ENCODE measurements at places on chromosomes 7 and 10.

- DNase-seq: no peak
Observed at GRCh38 chr10:22551681-22552365, 162.6 kb downstream of the PIP4K2A start.

GRCh38 chr7:50220273-50220672 is 84.2 kb upstream of the IKZF1 start:
- DNase-seq: no peak

- DNase-seq: no peak
Observed at GRCh38 chr10:12717981-12718707, 283.4 kb downstream of the CCDC3 start.

DNA sequence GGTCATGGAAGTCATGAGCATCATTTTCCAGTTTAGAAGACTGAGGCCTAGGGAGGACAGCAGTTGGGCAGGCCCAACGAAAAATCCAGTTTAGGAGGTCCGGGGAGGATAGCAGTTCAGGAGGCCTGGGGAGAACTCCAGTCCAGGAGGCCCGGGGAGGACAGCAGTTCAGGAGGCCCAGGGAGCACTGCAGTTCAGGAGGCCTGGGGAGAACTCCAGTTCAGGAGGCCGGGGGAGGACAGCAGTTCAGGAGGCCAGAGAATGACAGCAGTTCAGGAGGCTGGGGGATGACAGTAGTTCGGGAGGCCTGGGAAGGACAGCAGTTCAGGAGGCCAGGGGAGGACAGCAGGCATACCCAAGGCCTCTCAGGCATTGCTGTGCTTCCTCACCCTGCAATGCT is 453.4 kb downstream of the LRMDA start:
- no peak for DNase-seq

- no peak for DNase-seq
Observed at GRCh38 chr7:149297034-149297755, 35.2 kb downstream of the ZNF783 start.

DNA sequence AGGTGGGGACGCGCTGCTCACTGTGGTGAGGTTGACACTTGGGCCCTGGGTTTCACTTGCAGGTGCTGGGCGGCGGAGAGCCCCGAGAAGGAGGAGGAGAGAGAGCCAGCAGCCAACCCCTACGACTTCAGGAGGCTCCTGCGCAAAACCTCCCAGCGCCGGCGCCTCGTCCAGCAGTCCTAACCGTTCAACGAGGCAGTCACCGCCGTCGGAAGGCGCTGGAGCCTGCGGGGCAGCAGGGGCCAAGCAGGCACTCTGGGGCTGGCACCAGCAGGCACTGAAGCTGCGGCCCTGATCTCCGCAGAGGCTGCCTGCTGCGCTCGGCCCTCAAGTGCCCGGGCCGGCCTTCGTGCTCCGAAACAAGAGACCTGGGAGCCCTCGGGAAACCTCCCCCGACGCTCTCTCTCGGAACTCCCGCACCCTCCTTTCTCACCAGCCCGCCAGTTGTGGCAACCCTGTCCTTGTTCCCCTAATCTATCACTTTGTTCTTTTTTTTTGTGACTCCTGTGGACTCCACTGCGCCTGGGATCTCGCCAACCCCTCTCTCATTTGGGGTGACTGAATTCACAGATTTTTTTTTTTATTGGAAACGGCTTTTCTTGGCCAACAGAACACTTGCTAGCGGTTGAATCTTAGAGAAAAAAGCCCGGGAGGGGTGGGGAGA is 4.7 kb upstream of the GAD2 start:
- no peak for DNase-seq

- no peak for DNase-seq
Observed at GRCh38 chr10:110764378-110764777, 107.3 kb upstream of the PDCD4 start.

- no peak for DNase-seq
Observed at GRCh38 chr7:157017149-157017548, 6.7 kb upstream of the MNX1 start.

GRCh38 chr10:108385963-108386362 is 1221.5 kb upstream of the SORCS1 start:
- DNase-seq: no peak

GRCh38 chr10:68109331-68109730 is at the start of gene MYPN:
Gene MYPN (plus strand): TSS chr10:68109488. CDS start chr10:68121439, 11,951 bp downstream.
- DNase-seq: no peak

DNA sequence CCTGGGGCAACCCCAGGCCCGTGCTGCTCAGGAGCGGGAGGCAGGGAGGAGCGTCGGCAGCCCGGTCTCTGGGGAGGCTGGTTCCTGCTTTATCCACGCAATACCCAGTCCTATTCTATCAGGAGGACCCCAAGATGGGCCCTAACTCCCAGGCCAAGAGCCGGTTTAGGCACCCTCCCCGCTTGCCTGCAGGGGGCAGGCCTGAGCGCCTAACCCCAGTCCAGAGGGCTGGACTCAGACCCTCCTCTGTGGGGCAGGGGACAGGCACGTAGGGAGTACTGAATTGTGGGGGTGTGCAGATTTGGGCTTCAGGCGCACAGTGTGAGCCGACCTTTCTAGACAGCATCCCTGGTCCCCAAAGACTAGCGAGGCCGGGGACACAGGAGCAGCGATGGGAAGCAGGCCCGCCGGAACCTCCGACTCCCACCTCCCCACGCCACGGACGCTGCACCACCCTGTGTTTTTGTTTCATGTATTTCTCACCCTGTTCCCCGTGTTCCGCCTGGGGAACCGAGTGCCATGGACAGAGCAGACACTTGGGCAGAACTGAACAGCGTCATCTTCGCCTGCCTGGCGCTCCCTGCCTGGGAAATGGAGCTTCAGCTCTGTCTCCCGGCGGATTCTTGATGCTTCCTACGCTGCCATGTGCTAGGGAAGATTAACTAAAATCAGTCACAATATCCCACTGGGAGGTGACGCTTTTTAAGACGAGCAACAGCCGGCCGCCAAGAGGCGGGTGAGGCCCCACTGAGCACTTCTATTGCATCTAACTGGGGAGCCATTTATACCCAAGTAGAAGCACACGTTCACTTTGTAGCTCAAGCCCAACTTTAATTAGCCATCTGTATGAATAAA is 5.3 kb downstream of the NUDT1 start:
- DNase-seq: no peak

DNA sequence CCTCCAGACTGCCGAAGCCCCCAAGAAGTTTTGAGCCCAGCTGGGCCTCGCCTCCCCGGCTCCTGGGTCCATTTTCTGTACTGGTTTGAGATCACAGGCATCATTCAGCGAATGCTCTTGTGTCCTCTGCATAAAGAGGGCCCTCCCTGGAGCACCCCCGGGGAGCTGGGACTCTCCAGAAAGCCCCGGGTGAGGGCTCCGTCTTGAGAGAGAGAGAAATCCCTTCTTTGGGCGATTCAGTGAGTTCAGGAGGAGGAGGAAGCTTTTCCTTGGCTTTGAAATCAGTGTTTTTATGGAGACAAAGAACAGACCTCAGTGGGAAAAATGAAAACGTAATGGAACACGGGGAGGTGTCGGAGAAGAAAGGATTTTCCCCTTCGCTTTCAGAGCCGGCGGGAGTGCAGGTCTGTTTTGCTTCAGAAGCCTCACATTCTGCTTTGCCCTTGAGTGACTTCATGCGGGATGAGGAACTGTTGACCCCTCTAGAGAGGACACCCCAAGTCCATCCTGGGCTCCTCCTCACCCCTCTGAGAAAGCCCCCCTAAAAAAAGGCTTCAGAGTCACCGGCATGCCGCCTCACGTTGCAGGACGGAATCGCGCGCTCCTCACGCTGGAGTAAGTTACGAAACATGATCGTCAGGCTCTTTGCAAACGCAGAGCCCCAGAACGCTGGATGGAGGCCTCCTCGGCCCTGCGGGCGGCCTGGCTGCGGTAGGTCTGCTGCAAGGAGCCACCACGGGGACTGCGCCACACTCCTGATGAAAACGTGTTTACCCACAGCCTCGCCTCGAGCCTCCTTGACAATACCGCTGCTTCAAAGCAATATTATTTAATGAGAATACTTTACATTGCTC is 8.5 kb upstream of the AP5Z1 start:
- no peak for DNase-seq

DNA sequence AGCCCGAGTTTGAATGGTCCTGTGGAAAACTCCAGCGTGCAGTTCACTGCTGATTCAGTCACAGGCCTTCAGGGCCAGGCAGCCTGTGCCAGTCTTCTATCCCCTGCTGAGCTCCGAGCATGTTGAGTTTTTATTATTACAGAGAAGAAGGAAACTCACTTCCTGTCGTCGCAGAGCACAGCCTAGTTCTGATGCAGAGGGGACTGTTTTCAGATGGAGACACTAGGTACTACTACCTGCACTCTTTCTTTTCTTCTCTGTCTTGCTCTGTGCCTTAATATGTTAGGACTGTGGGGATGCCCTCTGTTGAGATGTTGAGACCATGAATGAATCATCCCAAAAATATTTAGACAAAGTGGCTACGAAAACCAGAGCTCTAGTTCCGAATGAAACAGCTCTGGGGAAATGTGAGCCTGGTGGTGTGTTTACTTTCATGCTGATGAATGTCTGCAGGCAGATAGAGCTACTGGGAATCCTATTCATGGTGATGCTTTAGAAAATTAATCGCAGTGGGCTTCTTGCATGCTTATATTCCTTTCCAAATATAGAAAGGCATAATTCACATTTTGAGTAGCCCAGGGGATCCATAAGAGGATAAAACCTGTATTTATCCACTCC is 29.6 kb downstream of the CASP7 start:
- no peak for DNase-seq

DNA sequence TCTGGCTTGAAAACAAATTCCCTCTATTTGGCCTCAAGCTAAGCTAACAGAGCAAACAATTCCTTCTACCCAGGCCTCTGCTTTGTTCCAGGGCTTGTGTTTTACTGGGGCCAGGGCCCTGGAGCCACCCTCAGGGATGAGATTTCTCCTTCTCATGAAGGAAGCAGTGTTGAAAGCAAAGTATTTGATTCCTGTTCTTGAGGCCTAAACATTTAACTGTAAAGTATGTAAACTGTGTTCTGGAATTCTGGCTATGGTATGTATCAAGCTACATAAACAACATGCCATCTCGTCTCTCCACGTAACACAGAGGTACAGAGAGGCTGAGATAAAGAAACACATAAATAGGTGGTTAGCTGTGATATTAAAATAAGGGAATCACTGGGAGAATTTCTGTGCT is 81.8 kb downstream of the HERPUD2 start:
- no peak for DNase-seq

- no peak for DNase-seq
Observed at GRCh38 chr7:34952822-34953221, 84.5 kb downstream of the DPY19L1 start.

DNA sequence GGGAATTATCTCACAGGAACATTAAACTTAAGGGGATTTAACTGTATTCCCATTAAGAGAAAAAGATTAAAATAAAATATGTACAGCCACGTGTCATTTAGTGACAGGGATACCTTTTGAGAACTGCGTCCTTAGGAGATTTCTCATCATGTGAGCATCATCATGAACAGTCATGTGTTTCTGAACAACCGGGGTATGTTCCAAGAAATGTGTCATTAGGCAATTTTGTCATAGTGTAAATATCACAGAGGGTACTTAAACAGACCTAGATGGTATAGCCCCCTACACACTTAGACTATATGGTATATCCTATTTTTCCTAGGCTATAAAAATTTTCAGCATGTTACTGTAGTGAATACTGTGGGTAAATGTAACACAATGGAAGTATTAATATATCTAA is 840.3 kb downstream of the CNTNAP2 start:
- DNase-seq: no peak

DNA sequence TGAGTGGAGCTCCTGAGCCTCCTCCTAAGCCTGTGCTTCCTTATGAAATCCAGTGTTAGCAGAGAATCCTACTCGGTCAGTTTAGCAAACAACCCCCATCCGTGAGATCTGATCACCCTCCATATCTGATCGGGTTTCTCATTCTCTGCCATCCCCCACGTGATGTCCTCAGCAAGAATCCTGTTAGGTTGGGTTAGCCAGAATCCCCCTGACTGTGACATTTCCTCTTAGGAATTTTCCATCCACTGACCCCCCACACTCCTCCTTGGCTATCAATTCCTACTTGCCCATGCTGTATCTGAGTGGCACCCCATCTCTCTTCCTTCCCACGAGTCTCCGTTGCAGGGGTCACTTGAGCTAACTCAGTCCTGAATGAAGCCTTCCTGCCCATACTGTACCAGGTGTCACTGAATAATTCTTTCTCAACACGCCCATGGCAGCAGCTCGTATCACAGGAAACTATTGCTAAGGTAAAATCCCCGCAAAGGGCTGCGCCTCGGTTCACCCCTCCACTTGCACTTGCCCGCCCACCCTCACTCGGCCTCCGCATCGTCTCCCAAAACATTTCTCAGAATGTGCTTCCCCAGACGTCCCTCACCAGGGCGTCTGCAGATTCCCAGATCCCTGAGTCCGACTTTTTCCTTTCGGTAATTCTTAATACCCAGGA is 44.1 kb downstream of the MYOF start:
- no peak for DNase-seq

DNA sequence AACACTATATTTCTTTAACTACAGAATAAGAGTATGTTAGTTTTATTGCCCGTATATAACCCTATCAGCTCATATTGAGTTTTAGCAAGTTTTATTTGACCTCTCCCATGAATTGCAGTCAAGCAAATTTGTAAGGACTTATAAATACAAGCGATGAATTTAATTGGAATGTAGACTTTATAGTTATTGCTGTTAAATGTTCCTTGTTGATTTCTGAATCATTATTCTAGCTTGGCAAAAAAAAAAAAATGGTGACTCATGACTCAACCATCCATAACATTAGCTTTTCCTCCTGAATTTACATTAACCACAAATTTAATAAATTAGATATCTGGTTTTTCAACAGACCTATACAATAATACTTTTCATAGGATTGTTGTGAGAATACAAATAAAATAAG is 334.0 kb upstream of the LRRTM3 start:
- no peak for DNase-seq

- no peak for DNase-seq
Observed at GRCh38 chr7:115137816-115138215, 215.9 kb downstream of the MDFIC start.

DNA sequence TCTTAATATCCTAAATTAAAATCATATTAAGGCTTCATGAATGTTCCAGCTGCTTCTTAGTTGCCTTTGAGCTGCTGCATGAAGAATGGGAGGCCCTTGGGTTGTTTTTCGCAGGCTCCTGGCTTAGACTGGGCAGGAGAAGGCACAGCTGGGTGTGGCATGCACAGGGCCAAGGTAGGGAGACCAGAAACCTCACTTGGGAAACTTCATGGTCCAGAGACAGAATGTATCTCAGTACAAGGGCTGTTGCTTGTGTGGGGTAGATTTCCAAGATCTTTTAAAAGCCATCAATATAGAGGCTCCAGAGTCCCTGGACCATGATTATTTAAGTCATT is 49.9 kb downstream of the BUB3 start:
- DNase-seq: no peak

DNA sequence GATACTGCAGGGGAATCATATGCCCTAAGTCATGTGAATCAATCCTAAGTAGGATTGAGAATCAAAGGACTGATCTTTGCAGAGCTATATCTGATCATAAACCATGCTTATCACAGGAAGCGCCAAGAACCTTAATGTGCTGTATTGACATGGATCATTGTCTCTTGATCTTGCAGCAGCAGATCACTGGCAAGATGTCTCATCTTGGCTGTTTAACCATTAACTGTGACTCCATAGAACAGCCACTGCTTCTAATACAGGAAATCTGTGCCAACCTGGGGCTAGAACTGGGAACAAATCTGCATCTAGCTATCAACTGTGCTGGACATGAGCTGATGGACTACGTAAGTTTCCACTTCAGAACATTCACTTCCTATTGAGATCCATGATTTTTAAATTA is 21.6 kb downstream of the ENO4 start:
- no peak for DNase-seq

Measured in stimulated activated CD8-positive, alpha-beta memory T cell treated with anti-CD3 and anti-CD28 coated beads, Interleukin-4, amount 100 ng/mL, for 1 hour (primary cell).